Naive thymus-derived CD8-positive, alpha-beta T cell (primary cell): ENCODE measurements at places on chromosomes 6 and 20.

DNA sequence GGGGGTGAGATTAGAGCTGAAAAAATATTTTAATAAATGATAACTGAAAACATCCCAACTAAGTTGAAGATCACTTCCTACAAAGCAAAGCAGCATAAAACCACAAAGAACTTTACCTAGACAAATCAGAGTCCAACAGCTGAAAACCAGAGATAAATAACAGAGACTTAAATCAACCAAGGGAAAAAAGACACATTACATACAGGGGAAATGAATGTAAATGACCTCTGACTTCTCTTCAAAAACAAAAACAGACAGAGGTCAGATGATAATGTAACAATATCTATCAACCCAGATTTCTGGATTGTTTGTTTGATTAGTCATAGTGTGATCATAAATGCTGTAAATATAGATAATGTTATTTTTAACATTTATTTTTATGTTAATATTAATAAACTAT is 782.8 kb downstream of the TFAP2A start:
- no peak for DNase-seq

- no peak for DNase-seq
These were observed 175.5 kb downstream of the MYLK4 start for GRCh38 chr6:2575236-2575635.

DNA sequence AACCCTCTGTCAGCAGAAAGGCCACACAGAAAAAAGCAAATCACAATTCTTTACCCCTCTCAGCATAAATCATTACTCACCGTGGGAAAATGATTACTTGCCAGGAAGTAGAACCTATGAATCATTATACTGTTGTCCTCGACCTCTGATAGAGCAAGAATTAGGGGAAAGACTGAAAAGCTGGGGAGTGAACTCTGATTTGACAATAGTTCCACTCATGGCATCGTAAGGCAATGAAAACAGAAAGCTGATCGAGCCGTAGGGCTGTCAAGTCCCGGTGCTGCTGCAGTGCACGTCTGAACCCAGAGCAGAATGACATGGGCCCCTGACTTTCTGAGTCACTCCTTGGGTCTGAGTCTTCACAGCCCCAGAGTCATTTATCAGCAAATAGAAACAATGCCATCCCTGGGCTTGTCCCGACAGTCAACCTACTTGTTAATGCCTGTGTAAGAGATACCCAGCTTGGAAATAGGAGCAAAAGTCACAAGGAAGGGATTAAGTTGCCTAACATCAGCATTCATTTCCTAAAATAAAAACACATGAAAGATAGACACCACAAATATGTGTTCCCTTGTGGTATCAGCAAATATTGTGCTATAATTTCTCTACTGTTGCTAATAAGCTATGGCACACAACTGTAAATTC is 224.8 kb upstream of the MARCKS start:
- DNase-seq, result no peak

DNA sequence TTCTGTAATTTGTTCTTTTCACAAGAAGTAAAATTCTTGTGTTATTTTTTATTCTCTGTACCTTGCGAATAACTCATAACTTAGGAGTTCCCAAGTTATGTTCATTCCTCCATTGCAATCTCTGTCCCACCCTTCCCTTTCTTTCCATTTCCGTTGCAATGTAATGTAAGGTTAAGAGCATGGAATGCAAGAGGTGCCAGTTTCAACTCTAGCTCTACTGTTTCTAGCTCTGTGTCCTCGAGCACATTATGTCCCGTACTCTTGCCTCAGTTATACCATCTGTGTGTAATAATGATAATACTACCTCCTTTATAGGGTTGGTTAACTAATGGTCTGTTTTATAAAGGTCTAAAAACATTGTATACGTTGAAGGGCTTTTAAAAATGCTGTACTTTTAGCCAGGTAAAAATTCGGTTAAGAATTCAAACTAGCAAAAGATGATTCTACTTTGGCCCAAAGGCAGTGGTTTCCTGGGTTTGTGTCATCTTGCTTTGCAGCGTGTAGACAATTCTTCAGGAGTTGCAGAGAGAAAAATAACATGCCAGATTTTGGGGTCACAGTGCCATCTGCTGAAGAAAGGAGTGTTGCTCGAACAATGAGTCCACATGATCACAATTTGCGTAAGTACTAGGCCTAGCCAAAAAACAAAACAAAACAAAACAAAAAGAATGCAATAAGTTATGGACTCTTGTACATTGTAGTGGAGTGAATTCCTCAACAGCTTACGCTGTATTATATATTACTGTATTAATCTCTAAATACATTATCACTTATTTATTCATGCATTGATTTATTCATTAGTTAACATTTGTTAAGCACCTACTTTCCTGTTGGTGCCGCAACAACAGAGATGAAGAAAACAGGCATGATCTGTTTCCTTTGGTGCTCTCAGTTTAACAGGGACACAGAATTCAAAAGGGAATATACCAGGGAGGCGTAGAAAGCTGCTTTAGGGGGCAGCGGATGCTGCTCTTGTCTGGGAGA is 10.0 kb upstream of the PFDN4 start:
- DNase-seq, result no peak

DNA sequence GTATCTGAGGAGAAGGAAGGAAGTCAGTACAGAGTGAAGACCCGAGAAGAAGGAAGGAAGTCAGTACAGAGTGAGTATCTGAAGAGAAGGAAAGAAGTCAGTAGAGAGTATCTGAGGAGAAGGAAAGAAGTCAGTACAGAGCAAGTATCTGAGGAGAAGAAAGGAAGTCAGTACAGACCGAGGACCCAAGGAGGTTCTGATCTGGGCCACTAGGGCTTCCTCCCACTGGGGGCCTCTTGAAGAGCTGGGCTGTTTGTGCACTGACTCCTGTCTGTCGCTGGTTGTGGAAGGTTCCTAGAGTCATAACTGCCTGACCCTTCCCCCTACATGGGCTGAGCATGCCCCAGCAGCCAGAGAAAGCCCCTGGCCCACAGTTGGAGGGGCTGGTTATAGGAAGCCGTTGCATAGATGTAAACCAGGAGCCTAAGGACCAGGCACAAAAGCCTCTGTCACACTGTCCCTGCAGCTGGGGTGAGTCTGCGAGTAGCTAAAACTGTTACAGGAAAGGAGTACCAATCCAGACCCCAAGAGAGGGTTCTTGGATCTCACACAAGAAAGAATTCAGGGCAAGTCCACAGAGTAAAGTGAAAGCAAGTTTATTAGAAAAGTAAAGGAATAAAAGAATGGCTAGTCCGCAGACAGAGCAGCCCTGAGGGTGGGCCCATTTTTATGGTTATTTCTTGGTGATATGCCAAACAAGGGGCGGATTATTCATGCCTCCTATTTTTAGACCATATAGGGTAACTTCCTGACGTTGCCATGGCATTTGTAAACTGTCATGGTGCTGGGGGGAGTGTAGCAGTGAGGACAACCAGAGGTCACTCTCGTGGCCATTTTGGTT is 395.9 kb downstream of the PREX1 start:
- no peak for DNase-seq

GRCh38 chr6:137092018-137092417 is 47.3 kb upstream of the IL20RA start:
- no peak for DNase-seq

- no peak for DNase-seq
These were observed 37.5 kb downstream of the AIG1 start for GRCh38 chr6:143098054-143098671.

DNA sequence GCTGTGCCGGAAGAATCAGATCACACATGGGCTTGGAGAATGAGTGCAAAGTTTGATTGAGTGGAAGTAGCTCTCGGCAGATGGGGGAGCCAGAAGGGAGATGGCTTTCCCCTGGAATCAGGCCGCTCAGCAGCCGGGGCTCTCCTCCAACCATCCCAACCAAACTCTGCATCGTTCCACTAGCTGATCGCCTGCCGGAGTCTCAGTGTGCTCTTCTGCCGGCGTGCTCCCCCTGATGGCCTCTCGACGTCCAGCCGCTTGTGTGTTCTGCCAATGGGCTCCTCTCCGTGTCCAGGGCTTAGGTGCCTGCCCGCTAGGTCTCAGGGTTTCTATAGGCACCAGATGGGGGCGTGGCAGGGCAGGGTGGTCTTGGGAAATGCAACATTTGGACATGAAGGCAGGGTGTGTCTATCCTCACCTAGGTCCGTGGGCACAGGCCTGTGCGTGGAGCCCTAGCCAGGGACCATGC is 4.9 kb upstream of the BIRC7 start:
- no peak for DNase-seq

DNA sequence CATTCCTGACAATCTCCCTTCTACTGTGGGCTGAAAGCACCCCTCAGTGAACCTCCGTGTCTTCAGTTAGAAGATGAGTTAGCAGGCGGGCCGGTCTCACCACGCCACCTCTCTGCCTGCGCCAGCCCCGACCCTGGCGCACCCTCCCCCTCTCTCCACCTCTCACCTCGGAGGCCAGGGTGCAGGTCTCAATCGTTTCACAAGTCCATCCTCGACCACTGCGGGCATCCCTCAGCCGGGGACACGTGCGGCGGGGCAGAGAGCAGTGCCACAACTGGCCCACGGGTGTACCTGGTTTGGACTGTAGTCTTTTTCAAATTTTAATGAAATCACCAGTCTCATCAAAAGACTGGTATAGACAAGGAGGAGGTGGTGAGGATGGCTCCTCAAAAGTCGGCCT is 34.4 kb downstream of the NFATC2 start:
- DNase-seq, result no peak

GRCh38 chr6:129183187-129183591 is 300.3 kb downstream of the LAMA2 start:
- no peak for DNase-seq

DNA sequence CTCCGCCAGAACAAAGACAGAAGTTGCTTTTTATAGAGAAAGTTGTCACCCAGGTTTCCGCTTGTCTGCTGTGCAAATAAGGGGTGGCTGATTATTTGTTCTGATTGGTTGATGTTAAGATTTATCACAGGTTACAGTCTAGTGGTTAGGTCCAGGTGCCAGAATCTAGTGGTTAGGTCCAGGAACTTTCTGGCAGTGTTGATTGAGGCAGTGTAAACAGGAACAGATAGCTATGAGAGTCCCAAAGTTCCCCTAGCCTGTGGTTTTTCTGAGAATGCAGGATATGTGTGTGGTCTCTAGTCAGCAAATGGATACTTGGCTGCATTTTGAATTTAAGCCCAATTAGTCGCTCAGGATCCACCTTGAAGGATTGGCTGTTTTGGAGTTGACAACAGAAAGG is 148.0 kb downstream of the TMEM200A start:
- no peak for DNase-seq

- no peak for DNase-seq
These were observed 20.1 kb upstream of the REPS1 start for GRCh38 chr6:139008117-139008516.

- no peak for DNase-seq
These were observed 9.4 kb downstream of the PSMF1 start for GRCh38 chr20:1127840-1128239.

DNA sequence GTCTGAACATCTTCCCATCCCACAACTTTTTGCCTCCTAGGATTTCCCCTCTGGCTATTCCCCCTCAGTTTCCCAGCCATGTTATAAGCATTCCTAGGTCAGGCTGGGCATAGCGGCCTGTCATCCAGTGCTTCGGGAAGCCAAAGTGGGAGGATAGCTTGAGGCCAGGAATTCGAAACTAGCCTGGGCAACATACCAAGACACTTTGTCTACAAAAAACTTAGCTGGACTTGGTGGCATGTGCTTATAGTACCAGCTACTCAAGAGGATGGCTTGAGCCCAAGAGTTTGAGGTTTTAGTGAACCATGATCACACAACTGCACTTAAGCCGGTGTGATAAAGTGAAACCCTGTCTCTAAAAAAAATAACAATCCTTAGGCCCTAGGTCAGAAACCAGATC is 447.4 kb downstream of the KIF16B start:
- DNase-seq, result no peak

- no peak for DNase-seq
These were observed 153.4 kb upstream of the SALL4 start for GRCh38 chr20:51955756-51956155.

- no peak for DNase-seq
These were observed 319.9 kb downstream of the TRDN start for GRCh38 chr6:123316733-123317323.

- no peak for DNase-seq
These were observed 825 bp upstream of the FAM135A start for GRCh38 chr6:70412252-70413113.

DNA sequence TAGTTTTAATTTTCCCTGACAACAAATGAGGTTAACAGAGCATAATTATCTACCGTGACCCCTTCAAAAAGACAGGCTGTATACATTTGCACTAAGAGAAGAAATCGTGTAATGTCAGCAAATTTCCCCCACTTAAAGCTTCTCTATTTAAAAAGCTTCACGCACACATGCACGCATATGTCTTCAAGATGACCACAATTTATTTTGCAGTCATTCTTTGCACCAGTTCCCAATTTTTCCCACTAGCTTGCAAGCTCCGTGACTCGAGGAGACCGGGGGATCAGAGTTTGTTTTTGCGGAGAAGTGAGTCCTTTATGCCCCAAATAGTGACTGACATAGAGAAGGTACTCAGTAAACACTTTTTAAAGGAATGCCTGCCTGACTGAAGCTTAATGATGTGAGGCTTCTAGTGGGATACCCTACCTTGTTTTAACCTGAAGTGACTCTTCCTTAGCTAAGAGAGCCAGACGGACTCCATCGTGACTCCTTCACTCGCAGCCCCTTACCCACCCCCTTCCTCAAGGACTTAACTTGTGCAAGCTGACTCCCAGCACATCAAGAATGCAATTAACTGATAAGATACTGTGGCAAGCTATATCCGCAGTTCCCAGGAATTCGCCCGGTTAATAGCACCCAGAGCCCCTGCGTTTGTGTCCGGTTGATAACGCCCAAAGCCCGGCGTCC is 9.3 kb upstream of the NQO2 start:
- DNase-seq, result no peak

- no peak for DNase-seq
These were observed 23.9 kb upstream of the C20orf203 start for GRCh38 chr20:32697608-32698007.

GRCh38 chr6:43639984-43640800 is 4.6 kb downstream of the MAD2L1BP start:
- no peak for DNase-seq

GRCh38 chr20:37137547-37137946 is 41.6 kb upstream of the RPN2 start:
- no peak for DNase-seq

- DNase-seq, result no peak
These were observed 149.3 kb downstream of the SLC24A3 start for GRCh38 chr20:19361790-19362189.

DNA sequence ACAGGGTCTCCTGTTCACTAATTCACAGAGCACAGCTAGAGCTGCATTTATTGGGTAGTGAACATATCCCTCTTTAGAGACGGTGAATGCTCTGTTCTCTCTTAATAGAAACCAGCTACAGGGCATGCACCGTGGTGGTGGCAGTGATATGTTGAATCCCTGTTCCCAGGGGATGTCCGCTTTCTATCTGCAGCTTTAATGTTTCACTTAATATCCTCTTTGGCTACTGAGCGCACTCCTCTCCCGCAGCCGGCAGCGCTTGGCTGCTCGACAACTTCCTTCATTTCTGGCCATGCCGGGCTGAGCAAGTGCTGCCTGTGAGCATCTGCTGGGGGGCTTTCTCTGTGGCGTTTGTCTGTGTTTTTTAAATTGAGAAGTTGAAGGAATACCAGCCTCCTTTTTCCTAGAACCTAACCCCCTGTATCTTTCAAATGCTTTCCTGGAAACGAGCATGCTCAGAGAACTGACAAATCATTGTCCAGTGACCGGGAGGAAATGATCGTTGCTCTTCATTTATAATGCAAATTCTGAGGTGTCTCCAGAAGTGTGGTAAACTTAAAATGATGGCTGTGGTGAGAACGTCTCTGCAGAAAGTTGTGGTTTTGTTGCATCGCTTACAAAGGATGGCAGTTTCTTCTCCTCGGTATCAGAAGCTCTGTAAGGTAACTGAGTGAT is 297.9 kb downstream of the UTRN start:
- DNase-seq, result peak; percentile 7
